ENCODE measurements at places on chromosomes 4 and X.
A peak's percentile ranks its signal among the peaks of the same experiment; 100 is the strongest.

- peak overlapping the region; percentile 83 for H3K27ac ChIP-seq
- H3K27me3 ChIP-seq, result no peaks in the 10 kb centered on the region
- peaks cover 33% of the 10 kb centered on the region for H3K4me1 ChIP-seq
- no peak overlapping the region for H3K4me3 ChIP-seq
- peak; percentile 72 for DNase-seq
- no peaks in the 10 kb centered on the region for H3K36me3 ChIP-seq
Observed at GRCh38 chr4:142088906-142089305, 452.5 kb downstream of the IL15 start.

GRCh38 chr4:123404533-123404932, 7.9 kb downstream of the SPRY1 start:
- H3K4me3 ChIP-seq, result no peak overlapping the region
- H3K27ac ChIP-seq, result peak overlapping the region; percentile 90
- H3K36me3 ChIP-seq, result peaks cover 17% of the 10 kb centered on the region
- no peaks in the 10 kb centered on the region for H3K27me3 ChIP-seq
- no peaks in the 10 kb centered on the region for H3K4me1 ChIP-seq

- H3K36me3 ChIP-seq, result no peaks in the 10 kb centered on the region
Observed at GRCh38 chr4:14772388-14772787, 229.9 kb upstream of the CPEB2 start.

DNA sequence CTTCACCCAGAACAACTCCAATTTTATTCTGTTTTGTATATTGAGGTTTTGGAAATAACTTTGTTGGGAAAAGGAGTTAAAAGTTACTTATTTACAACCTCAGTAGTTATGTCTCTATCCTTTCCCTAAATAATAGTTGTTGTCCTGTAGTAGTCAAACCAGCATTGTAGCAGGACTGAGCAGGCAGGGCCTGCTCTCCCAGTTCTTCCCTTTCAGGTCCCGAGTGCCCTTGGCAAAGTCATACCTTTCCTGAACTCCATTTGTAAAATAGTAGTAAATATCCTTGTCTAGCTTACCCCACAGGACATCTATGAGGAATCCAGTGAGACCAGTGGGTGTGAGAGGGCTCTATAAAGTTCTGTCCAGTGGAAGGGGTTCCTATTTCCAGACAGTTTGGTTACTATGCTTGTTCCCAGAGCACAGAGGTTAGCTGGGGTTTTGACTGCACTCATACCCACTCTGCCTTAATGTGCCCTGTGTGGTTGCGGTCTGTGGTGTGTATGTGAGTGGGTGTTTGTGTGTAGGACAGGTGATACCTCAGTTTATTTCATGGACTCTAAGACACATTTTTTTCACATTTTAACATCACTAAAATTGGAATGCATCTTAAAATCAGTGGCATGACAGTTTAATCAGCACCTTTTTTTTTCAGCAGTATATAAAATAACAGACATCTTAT, 136.3 kb downstream of the AMMECR1 start:
- H3K4me1 ChIP-seq, result peaks cover 13% of the 10 kb centered on the region
- peak overlapping the region; percentile 69 for H3K27ac ChIP-seq
- no peak overlapping the region for H3K4me3 ChIP-seq
- no peaks in the 10 kb centered on the region for H3K36me3 ChIP-seq
- H3K27me3 ChIP-seq, result no peaks in the 10 kb centered on the region

GRCh38 chr4:72546456-72546855, 22.6 kb downstream of the ADAMTS3 start:
- H3K36me3 ChIP-seq, result no peaks in the 10 kb centered on the region
- no peaks in the 10 kb centered on the region for H3K27me3 ChIP-seq
- no peaks in the 10 kb centered on the region for H3K4me1 ChIP-seq
- no peak for DNase-seq

DNA sequence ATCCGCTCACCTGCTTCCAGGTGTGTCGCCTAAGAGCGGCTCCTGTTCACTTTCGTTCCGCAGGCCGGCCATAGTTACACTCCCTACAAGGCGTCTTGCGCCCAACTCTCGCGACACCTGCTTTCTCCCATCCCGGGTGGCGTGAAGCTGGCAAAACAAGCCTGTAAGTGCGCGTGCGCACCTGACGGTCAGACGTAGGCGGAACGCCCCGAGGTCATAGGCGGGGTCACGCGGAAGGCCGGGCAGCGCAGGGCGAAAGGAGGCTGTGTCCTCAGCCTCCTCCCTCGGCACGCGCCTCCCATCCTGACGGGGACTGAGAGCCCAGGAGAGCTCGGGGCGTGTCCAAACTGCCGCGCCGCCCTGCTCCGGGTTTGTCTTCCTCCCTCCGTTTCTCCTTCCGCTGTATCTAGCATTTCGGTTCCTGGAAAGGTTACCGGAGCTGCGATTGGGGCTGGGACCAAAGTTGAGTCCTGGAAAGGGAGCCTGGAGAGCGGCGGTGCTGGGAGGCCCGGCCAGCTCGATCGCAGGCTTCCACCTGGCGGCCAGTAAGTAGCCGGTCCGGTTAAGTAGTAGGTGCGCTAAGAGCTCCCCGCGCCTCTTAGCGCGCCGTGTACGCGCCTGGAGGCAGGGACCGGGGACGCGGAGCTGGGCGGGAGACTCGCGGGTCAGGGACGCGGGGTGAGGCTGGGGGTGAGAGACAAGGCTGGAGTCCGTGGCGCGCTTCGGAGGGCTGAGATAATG, at the start of the genes ABHD18 and MFSD8:
ABHD18 (plus strand) TSS at position 345 of the 741 bp plus-strand sequence. CDS start 17,550 bp downstream, outside the sequence.
MFSD8 (minus strand) TSS at position 112 of the 741 bp plus-strand sequence; CDS start at position 72, 40 bp downstream.
- no peaks in the 10 kb centered on the region for H3K27me3 ChIP-seq
- H3K36me3 ChIP-seq, result no peaks in the 10 kb centered on the region
- peak; percentile 100 for DNase-seq
- H3K27ac ChIP-seq, result peak within 1 kb of the TSS; percentile 95
- peak within 1 kb of the TSS; percentile 77 for H3K4me3 ChIP-seq

DNA sequence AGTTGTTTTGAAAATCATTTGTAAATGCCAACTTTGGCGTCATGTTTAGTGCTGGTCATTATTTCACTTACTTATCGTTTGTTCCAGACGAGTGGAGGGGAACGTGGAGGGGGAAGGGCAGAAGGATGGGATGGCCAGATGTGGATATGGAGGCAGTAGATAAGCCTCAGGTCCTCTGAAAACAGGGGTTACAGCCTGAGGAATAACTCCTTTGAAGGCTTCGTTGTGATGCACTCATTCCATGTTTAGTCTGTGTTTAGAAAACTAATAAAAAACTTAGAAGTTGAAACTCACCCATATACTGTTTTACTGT, 1.1 kb downstream of the MOB1B start:
- H3K4me1 ChIP-seq, result no peaks in the 10 kb centered on the region
- peak overlapping the region; percentile 93 for H3K27ac ChIP-seq
- H3K27me3 ChIP-seq, result no peaks in the 10 kb centered on the region
- no peaks in the 10 kb centered on the region for H3K36me3 ChIP-seq
- peak overlapping the region; percentile 77 for H3K4me3 ChIP-seq
- no peak for DNase-seq

DNA sequence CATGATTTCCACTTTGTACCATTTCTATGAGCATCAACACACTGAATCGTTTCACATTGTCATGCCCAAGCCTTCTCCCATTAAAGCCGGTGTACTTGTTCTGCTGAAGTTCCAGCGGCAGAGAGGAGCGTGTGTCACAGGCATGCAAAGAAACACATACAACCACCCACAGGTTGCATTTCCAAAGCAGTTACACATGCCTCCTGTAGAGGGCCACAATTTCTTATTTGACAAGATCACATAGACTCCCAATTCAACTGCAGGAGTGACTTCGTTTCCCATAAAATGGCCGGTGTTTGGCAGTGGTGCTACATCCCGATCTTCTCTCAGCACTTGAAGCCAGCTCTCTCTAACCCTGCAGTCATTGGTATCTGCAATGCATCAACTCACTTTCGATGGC, 992.6 kb downstream of the NLGN4X start:
- no peaks in the 10 kb centered on the region for H3K36me3 ChIP-seq
- no peak overlapping the region for H3K4me3 ChIP-seq
- no peak for DNase-seq
- no peaks in the 10 kb centered on the region for H3K27me3 ChIP-seq

All from sigmoid colon (tissue), 7 donors.